ENCODE measurements at places on chromosomes 6 and 20. TPM values are rescaled to one million over a fixed set of nuclear protein-coding genes. Genes with fewer than 3 reads are reported as not detected.

DNA sequence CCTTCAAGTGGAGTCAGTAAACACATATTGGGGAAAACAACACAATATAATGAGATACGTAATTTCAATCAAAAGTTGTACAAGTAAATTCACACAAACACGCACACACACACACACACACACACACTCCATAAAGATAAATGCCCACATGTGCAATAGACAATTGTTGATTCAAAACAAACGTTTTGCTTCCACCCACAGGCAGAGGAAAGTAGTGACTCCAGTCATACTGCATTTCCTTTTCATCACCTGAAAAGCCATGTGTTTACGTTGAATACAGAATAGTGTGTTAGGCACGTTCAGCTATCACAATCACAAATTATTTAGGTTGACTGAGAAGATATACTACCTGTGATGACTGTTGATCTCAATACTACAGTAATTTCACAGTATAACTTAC, 443.8 kb upstream of the MANEA start:
- DNase-seq = peak; percentile 6

DNA sequence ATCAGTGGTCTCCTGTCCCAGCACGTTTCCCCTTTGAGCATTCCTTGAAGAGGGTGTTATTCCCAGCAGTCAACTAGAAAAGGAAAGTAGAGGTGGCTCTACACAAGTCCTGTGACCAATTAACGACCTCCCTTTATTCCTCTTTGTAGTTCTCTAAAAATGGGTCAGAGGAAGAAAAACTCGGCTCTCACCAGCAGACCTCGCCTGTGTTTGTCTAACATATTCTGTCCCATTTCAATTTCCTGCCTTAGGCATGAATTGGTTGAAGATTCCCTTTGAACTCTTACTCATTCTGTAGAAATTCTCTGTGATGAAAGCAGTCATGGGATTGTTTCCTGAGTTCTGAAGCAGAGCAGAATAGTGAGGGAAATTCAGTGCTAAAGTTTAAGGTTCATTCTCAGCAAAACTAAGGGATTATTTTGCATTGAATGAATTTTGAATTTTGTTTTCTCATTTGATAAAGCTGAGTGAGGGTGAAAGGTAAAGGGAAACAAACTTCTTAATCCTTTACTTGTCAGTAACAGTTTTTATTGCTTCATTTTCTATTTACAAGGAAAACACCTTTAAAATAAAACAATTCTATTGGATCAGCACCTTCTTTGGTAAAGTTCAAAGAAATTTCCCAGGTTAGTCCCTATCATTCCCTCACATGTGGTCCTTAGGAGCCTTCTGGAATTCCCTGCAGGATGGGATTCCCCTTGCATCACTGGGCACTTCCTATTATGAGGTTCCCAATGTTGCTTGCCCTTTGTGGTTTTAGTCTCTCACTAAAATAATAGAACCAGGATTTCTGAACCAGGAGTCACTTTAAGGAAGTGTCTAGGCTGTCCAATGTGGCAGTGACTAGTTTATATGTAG, 105.8 kb downstream of the SLX4IP start:
- no peak for DNase-seq

DNA sequence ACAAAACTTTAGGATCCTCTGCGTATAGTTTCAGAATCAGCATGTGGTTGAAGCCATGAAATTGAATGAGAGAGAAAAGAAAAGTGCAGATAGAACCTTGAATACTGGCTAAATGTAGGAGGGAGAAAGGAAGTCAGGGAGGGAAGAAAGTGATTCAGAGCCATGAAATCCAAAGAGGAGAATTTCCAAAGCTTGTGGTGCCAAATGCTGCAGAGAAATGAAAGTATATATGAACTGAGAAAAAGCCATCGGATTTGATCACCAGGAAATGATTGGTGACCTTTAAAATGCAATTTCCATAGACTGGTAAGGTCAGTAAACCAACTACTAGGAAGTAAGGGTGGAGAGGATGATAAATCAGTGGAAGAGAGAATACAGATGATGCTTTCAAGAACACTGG, 142.3 kb downstream of the TFAP2A start:
- DNase-seq = no peak

DNA sequence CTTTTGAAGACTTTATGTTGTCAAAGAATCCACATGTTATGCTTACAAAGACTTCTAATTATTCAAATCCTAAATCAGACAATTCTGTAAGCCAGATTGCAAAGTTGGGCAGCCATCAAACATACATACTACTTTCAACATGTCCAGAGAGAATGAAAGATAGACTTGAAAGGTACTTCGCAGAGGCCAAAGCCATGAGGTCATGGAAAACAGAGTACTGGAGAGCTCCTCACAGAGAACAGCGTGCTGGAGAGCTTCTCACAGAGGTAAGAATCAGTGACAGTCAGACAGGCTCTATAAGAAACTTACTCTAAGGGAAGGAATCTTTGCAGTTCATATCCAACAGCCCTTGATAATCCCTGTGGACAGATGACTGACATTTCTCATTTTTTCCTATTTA, 400.2 kb downstream of the GJA1 start:
- DNase-seq = no peak

- no peak for DNase-seq
These were observed 12.5 kb upstream of the R3HDML start for GRCh38 chr20:44324343-44324742.

GRCh38 chr6:170046791-170047626, 243.9 kb downstream of the DLL1 start:
- no peak for DNase-seq

GRCh38 chr20:17023036-17023435, 203.8 kb upstream of the PCSK2 start:
- no peak for DNase-seq

GRCh38 chr6:121430514-121431460, 4.7 kb upstream of the GJA1 start:
- DNase-seq = no peak

GRCh38 chr6:14312587-14312986, 195.0 kb downstream of the CD83 start:
- DNase-seq = no peak

GRCh38 chr20:3461211-3461771, 9.5 kb upstream of the ATRN start:
- DNase-seq = no peak

- no peak for DNase-seq
These were observed 191.9 kb downstream of the BCAS1 start for GRCh38 chr20:53878262-53879047.

GRCh38 chr20:16052456-16052855, 520.8 kb downstream of the KIF16B start:
- no peak for DNase-seq

- no peak for DNase-seq
These were observed 193.2 kb upstream of the COL21A1 start for GRCh38 chr6:56440551-56440981.

GRCh38 chr6:129490521-129491255, 219.3 kb downstream of the ARHGAP18 start:
- no peak for DNase-seq

GRCh38 chr6:104858642-104859041, 1.1 kb downstream of the HACE1 start:
- no peak for DNase-seq

- no peak for DNase-seq
These were observed 2.0 kb downstream of the COL9A3 start for GRCh38 chr20:62818592-62819493.

DNA sequence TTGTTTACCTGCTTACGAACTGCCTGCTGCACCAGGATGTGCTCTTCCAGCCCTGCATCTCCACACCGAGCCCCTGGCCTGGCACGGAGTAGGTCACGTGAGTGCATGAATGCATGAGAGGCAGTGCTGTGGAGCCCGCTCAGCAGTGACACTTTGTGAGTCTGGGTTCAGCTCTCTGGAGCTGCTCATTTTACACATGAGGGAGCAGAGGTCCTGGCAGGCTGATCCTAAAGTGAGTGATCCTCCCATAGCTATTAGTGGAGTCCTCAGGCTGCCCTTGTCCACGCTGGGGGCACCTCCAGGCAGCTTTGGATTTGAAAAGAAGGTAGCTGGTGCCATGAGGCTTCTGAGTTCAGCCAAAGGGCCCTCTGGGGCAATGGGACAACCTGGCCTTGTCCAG, 64.2 kb downstream of the EDN3 start:
- DNase-seq = no peak

GRCh38 chr6:108589244-108589791, 28.6 kb downstream of the FOXO3 start:
- DNase-seq = peak; percentile 60

DNA sequence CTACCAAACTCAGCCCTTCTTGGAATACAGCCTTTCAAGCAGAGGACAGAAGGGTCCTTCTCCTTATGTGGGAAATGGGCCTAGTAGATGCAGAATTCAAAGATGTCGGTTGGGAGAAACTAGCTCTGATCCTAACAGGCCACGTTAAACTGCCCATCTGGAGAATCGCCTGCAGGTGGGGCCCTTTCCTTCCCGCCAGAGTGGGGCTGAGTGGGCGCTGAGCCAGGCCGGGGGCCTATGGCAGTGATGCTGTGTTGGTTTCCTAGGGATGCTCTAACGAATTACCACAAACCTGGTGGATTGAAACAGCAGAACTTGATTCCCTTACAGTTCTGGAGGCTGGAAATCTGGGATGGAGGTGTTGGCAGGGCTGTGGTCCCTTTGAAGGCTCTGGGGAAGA, 9.1 kb downstream of the MAPK13 start:
- peak; percentile 60 for DNase-seq

DNA sequence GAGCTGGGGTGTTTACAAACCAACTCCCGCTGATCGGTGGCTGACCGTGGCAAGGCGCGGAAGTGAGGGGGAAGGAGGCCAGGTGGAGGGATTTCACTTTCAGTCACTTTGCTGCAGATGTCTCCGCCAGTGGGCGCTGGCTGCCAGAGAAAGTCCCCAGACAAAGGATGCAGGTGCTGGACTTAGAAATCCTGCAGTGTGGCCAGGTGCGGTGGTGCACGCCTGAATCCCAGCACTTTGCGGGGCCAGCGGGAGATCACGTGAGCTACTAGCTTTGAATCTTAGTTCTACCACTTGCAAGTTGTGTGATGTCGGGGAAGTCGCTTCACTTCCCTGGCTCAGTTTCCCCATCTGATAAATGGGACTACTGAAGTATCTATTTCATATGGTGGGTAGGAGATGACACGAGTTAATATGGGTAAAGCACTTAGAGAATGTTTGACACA, 180.4 kb downstream of the ZNF217 start:
- peak; percentile 52 for DNase-seq

GRCh38 chr6:147407571-147407970, 100.9 kb upstream of the SAMD5 start:
- no peak for DNase-seq

DNA sequence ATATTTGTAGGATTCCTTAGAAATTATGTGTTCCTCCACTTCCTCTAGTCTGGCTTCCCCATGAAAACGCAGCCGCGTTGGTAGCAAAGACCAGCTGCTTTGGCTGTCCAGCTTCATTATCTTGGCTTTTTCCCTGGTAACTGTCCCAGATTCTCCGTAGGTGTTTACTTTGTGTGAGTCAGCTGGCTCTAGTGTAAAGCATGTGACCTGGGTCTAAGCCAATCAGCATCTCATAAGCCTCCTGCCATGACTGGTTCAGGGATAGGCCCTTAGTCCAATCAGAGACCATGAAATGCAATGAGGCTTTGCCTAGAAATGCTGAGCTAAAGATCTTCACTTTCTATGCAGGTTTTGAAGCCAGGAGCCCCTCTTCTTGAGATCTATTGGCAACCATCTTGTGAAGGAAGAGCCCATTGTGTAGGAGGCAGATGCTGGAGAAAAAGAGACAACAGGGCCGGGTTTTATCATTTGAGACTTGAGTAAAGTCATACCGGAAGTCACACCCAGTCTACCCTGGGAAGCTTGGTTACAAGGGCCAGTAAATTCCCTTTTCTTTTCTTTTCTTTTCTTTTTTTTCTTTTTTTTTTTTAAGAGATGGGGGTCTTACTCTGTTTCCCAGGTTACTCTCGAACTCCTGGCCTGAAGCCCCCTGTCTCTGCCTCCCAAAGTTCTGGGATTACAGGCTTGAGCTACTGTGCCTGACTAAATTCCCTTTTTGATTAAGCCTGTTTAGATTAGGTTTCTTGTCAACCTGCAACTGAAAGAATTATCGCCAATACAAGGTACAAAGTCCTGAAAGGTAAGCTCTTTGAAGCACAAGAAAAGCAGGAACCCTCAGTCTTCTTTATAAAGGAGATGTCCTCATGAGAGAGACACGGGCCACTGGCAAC, 256.5 kb upstream of the RREB1 start:
- DNase-seq = no peak

GRCh38 chr6:47587493-47587892, 109.9 kb downstream of the CD2AP start:
- DNase-seq = no peak

DNA sequence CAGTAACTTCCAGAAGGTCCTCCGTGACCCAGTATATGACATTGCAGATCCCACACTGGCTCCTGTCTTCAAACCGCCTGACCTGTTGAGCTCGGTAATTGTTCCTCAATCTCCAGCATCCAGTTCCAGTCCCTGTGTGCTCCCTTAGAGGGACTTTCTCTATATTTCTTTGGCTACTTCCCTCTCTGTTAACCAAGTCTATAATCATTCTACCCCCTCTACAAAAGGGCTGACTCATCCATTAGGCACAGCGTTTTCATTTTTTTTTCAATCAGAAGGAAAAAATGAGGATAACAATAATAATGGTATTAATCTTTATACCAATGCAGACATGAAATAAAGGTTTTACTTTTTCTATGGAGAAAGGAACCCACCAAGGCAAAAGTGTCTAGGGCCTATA, 69.3 kb downstream of the FAM229B start:
- no peak for DNase-seq

DNA sequence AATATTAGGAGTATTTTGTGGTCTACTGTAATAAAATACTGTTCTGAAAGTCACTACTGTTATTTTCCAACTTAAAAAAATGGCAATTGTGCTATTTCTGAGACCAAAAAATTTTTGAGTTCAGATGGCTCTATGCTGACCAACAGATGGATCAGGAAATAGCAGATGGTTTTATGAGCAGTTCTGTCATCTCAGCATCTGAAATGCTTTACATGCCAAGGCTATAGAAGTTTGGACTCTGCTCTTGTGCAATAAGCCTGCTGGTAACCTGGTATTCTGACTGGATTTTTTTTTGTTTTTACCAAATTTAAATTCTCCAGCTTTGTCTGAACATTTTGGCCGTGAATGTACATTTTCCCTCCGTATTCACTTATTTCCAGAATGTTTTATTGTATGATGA, 1127.5 kb downstream of the GRIK2 start:
- no peak for DNase-seq

- DNase-seq = no peak
These were observed 164.5 kb downstream of the CD83 start for GRCh38 chr6:14281811-14282660.

DNA sequence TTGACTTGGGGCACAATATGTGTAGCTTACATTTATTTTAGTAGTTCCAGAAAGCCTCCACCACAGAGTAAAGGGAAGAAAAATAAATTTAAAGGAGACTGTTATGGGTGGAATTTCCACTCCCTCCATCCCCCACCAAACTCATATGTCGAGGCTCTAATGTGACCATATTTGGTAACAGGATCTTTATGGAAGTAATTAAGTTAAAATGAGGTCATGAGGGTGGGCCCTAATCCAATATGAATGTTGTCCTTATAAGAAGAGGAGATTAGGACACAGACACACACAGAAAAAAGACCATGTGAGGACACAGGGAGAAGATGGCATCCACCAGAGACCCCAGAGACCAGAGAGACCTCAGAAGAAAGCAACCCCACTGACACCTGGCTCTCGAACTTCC, 189.7 kb downstream of the EDN1 start:
- DNase-seq = no peak

SPO11 gene
- not detected for total RNA-seq

HSPA1A gene
- total RNA-seq = 27.2 TPM

PTCHD4 gene
- 28.5 TPM for total RNA-seq

ZSCAN23 gene
- 6.8 TPM for total RNA-seq

LAMA4 gene
- 23.9 TPM for total RNA-seq

HDGFL1 gene
- total RNA-seq = not detected

CST4 gene
- total RNA-seq = not detected

GOPC gene
- total RNA-seq = 31.8 TPM

Measured in endothelial cell (in vitro differentiated cells).